ENCODE measurements at places on chromosomes 16 and 17.

GRCh38 chr16:21265104-21265837 is 12.8 kb downstream of the CRYM start:
- no peak for DNase-seq

GRCh38 chr16:27529962-27530361 is 19.8 kb downstream of the GTF3C1 start:
- no peak for DNase-seq

GRCh38 chr16:52696126-52696525 is 149.2 kb upstream of the TOX3 start:
- DNase-seq, result no peak

DNA sequence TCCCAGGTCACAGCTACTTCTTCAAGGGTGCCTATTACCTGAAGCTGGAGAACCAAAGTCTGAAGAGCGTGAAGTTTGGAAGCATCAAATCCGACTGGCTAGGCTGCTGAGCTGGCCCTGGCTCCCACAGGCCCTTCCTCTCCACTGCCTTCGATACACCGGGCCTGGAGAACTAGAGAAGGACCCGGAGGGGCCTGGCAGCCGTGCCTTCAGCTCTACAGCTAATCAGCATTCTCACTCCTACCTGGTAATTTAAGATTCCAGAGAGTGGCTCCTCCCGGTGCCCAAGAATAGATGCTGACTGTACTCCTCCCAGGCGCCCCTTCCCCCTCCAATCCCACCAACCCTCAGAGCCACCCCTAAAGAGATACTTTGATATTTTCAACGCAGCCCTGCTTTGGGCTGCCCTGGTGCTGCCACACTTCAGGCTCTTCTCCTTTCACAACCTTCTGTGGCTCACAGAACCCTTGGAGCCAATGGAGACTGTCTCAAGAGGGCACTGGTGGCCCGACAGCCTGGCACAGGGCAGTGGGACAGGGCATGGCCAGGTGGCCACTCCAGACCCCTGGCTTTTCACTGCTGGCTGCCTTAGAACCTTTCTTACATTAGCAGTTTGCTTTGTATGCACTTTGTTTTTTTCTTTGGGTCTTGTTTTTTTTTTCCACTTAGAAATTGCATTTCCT is 3.4 kb upstream of the LPCAT2 start:
- DNase-seq, result no peak
